ENCODE measurements at places on chromosomes 5 and 9.

DNA sequence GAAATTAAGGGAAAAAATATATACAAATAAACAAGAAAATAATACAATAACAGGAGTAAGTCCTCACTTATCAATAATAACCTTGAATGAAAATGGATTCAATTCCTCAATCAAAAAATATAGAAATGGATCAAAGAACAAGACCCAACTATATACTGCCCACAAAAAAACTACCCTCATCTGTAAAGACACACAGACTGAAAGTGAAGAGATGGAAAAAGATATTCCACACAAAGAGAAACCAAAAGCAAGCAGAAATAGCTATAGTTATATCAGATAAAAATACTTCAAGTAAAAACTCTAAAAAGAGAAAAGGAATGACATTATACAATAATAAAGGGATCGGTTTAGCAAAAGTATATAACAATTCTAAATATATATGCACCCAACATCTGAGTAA is 66.5 kb downstream of the KIAA0825 start:
- DNase-seq, result no peak

DNA sequence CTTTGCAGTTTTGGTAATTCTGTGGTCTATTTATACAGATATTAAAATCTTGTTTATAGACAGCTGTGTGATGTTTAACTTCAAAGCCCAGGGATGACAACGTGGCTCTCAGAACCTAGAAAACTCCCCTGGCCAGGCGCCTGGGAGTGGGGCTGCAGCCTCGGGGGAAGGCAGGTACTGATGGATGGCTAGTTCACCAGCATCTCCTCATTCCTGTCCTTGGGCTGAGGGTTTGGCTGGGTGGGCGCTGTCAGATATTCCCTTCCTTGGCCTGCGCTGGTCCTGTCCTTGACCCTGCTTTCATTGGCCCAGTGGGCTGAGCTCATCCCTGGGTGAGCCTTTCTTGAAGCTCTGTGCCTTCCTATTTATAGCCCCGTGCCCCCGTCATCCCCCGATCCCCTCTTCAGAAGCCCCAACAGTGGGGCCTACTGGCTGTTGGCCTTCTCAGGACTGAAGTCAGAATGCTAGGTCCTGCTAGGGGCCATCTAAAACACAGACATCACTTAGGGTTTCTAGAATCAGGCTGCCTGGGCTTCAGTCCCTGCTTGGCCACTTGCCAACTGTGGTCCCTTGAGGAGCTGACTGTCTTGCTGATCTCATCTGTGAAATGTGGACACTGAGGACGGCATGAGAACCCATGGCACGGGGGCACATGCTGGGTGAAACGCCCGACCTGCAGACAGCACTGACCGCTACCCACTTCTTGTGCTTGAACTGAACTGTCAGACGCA is 20.9 kb downstream of the SH3GLB2 start:
- no peak for DNase-seq

DNA sequence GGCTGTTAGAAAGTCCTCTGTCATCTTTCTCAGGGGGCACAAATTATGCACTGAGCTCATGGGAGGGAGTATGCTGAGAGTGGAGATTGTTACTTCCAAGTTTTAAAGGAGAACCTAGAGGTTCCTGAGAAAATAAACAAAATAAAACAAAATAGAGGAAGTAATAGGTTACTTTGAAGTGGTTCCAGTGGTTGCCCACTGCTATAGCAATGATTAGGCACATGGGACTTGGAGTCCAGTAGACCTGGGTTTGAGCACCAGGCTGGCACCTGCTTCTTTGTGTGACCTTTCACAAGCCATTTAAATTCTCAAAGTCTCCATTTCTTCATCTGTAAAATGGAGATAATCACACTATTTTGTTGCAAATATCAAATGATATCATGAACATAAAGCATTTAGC is 13.8 kb upstream of the CDC23 start:
- no peak for DNase-seq

DNA sequence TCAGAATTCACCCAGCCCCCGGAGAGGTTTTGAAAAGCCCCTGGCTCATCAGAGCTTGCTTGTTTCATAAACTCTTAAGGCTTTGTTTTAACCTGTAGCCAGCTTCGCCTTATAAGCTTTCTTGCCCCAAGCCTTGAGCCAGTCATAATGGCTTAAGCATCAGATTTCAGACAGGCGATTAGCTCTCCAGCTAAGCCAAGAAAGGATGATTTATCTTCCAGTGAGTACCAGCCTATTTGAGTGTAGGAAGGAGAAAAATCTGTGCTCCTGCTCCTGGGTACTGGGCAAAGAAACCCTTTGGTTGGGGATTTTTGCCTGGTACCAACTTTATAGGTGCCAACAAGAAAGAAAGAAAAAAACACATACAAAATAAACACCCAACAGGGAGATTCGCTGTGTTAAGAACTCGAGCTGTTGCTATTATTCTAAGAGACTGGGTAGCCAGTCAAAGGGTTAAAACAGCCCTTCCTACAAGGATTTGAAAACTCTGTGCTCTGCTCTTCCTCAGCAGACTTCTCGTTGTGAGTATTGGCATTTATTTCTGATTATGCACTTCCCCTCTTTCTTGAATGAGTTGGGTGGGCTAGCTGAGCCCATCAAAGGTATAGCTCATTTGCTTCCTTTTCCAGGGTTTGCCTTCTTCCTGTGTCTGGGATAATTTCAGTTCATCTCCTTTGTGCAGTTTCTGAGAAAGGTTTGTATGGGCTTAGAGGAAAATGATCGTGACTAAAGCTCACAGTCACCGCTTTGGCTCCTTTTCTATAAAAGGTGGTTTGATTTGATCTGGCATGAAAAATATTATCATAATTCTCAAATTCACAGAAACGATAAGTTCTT is 157.2 kb upstream of the DMRT1 start:
- no peak for DNase-seq

DNA sequence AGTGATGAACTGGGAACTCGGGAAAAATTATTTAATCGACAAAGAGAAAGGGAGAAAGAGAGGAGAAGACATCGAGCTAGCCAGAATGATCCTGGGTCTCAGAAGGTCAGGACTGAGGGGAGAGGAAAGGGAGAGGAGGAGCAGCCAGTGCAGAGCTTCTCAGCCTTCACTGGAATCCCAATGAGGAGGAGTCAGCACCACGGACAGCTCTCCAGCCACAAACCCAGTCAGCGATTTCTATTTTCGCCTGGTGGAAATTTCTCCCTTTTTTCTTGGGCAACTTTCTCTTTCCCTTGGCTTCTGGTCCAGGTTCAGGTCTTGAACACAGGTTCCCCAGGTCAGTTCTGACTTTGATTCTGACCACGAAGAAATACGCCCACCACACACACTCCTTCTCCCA is 1.6 kb upstream of the BRINP1 start:
- no peak for DNase-seq

DNA sequence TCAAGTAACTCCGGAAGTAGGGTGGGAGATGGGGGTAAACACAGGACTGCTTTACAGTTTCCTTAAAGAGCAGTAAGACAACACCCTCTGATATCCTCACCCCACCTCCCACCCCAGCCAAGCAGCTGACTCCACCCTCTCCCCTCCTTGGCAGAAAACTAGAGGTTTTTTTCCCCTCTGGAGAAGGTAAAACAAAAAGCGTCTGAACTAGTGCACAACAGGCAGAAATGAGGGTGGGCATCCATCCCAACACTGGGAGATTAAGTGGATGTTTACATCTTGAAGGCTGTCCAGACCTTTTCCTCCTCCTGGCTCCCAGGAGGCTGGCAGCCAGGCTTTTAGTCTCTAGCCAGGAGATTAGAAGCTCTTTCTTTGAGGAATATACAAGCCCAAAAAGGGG is 13.9 kb upstream of the CTNNAL1 start:
- no peak for DNase-seq

DNA sequence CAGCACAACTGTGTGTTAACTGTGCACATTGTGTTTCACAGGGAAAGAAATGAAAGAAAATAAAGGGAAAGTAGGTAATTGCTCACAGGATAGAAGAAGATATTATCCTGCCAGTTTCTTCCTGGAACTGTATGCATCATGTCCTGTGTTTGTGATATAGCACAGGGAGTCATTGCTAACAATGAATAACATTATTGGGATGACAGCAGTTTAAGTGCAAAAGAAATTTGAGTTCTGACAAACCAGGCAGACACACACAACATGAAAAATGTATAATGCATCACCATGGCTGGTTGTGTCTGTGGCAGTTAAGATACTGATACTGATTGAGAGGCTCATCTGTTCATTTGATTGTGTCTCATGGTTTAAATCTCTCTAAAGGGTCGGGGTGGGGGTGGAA is 145.4 kb downstream of the SPATA31D1 start:
- no peak for DNase-seq

GRCh38 chr9:81776834-81777233 is 87.5 kb upstream of the TLE1 start:
- no peak for DNase-seq

DNA sequence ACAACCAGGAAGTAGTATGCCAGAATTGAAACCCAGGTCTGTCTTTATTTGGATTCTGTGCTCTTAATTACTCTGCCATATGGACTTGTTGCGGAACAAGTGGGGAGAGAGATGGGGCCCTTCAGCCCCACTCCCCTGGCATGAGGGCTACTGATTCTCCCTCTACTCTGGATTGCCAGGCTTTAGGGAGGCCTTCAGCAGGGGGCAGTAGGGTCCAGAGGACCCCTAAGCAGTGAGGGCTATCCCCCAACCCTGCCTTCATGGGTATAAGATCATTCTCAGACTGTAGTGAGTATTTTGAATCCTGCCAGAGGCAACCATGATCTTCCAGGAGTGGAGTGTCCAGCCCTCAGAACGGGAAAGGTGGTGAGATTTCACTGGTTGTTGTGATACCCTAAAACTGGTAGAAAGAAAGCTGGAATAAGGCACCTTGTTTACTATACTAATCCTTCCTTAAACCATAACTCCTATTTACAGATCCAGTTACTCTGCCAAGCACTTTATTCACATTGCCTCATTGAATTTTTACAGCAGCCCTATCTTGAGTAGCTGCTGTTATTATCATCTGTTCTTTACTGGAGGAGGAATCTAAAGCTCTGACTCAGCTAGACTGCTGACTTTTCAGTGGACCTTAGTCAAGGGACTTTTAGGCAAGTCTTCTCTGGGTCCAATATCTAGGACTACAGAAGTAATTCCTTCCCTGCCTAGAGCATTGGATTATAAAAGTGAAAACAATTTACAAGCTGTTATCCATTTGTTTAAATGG is 31.3 kb upstream of the LARP1 start:
- no peak for DNase-seq

DNA sequence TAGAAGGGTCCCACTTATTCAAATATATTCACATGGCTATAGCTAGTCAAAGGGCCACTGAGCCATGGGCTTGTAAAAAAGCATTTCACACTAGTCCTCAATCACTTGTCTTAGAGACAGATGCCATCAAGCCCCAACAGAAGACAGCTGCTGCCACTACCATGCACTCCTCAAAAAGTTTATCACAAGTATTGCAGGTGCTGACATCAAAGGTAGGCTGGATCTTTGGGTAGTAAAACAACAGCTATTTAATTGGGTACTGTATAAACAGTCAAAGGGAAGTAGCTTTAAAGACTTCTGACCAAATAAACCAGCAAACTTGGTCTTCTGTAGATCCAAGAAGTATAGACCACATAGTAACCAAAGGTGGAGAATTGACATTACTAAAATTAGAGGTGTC is 59.2 kb upstream of the FER start:
- no peak for DNase-seq

GRCh38 chr9:122816163-122816867 is 12.1 kb downstream of the PDCL start:
- no peak for DNase-seq

- no peak for DNase-seq
These were observed 142.9 kb downstream of the AOPEP start for GRCh38 chr9:94869415-94869843.

- DNase-seq, result no peak
These were observed 1771.7 kb upstream of the CDH9 start for GRCh38 chr5:28809811-28810750.

DNA sequence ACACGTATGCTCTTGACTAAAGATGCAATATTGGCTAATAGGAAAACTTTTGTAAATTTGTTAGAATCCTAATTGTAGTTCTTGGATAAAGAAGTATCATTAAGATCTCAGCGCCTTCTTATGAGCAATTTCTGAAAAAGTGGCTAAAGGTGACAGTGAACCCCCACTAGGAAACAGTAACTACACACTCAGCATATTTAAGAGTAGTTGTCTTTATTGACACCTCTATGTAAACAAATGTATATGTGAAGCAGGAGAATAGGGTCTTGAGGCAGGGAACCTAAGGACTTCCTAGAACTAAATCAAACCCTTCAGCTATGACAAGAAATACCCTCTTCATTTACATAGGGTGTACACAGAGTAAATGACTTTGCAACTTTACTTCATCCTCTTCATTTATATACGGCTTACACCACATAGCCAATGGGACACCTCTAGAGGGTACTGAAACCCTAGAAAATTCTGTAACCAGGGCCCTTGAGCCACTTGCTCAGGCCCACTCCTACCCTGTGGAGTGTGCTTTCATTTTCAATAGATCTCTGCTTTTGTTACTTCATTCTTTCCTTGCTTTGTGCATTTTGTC is 2.8 kb downstream of the NIPSNAP3A start:
- no peak for DNase-seq

- DNase-seq, result no peak
These were observed 11.2 kb upstream of the PCDH1 start for GRCh38 chr5:141889282-141889871.

DNA sequence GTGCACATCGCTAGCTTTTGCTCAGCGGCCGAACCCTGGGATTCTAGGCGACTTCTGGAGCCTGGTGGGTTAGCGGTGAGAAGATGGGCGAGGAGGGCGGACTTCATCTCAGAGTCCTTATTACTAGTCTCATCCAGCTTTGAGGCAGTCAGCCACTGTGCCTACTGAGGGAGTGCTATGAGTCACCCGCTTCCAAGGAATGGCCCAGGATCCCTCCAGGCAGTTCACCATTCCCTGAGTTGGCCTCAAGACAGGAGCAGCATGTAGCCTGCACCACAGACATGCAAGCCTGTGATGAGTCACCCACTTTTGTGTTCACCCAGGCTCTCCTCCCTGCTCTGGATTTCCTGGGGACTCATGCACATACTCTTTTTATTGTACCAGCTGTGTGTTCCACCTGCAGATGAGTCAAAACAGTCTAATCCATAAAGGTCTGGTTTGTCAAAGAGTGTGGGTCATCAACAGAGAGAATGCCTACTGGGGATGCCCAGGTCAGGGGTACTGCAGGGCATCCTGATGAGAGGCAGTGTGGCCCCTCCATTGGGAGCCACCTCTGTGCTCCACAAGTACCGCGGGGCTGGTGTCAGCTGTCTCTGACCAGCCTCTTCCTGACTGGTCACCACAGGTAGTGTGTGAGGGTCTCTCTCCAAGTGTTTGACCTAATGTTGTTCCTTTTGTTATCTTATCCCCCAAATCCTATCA is 20.2 kb downstream of the SLC22A5 start:
- DNase-seq, result no peak

GRCh38 chr5:152811988-152812387 is 406.9 kb upstream of the NMUR2 start:
- no peak for DNase-seq

- no peak for DNase-seq
These were observed 169.0 kb downstream of the DAB2IP start for GRCh38 chr9:121820286-121821005.

- DNase-seq, result peak; percentile 54
These were observed 6.5 kb downstream of the ARL14EPL start for GRCh38 chr5:116038817-116039216.
